Smooth muscle cell of the brain vasculature (primary cell): ENCODE measurements at places on chromosomes 12 and 14.

DNA sequence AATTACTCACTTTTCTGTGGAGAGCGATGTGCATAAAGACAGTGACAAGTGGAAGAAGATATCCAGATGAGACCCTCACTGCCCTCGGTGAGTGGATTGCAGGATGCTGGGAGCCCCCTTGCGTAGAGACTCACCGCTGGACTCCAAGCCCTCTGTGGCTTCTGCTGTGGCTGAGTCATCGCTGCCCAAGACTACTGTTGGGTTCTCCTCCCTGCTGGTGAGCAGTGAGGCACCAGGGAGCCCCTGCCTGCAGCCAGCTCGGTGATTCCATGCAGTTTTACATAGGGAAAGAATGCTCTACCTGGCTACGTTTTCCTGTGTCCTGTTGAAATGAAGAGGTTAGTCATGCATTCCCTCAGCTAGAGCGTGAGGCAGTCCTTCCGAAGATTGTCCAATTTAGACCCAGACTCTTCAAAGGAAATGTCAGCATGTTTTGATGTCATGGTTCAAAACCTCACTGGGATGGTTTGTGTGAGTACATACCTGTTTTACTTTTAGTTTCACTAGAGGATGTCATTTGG lies 28.2 kb downstream of the TRAF3 start:
- peak; percentile 29 for DNase-seq

DNA sequence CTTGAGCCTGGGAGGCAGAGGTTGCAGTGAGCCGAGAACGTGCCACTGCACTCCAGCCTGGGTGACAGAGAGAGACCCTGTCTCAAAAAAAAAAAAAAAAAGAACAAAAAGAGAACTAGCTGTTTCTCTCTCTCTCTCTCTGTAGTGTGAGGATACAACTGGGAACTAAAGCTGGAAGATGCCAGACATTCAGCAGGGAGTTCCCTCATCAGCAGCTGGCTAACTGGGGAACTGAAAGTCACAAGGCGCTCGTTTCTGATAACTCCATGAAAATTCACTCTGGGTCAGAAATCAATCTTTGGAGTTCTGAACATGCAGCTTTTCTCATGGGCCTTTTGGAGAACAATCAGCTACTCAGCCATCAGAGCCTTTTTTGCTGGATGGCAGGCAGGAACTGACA lies 43.5 kb upstream of the MAP1LC3B2 start:
- no peak for DNase-seq

- no peak for DNase-seq
Measured at GRCh38 chr12:31582155-31582554, 8.8 kb downstream of the DENND5B start.

DNA sequence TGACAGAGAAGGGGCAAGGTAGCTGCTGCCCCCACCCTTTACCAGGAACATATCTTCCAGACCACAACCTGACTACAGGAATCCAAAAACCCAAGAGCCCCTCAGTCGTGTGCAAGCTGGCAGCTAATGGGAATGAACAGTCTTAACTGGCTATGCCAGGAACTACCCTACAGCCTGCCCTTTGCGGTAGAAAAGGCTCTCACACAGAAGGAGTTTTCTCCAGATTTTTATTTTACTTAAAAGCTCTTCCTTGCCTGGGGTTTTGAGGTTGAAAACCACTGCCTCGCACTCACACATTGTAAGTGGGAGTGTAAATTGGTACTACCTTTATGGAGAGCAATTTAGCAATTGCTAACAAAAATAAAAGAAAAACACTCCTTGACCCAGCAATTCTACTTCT lies 28.3 kb downstream of the PITPNM2 start:
- no peak for DNase-seq

- no peak for DNase-seq
Measured at GRCh38 chr12:16012117-16012516, 101.0 kb downstream of the DERA start.

DNA sequence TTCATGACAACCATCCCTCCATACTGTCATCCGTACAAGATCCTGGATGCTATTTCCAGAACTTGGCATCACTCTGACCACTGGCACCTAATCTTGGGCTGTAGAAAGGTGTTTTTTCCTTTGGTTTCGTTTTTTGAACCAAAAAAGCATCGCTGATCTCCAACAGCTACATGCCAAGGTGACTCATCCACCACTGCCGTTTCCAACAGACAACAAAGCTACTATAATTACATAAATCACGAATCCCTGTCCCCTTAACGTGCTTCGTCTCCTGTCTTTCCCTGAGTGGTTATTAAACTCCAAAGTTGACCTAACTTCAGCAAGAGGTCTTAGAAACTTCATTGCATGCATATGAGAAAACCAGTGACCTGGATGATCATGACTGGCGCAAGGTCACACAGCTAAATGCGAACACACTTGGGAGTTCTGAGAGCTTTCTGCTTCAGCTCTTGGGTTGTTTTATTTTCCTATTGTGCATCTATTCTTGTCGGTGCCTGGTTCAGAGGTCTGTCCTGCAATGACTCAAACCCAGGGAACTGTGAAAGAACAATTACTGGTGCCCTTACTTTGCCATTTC lies 99.9 kb downstream of the PPM1H start:
- no peak for DNase-seq
